Subcutaneous preadipocyte (primary cell): ENCODE measurements at places on chromosomes 11 and 22. TPM values are rescaled to one million over a fixed set of nuclear protein-coding genes. Genes with fewer than 3 reads are reported as not detected.

The PRG2 gene
- total RNA-seq, result not detected in 2 replicates

The TTC36 gene
- 0.20 TPM in 1 of 2 replicates, not detected in the other for total RNA-seq

The DEFB131B gene
- total RNA-seq, result not detected in 2 replicates

The BTG4 gene
- not detected in 2 replicates for total RNA-seq

The PRDM11 gene
- 2.5 and 3.7 TPM in 2 replicates for total RNA-seq

The TMEM218 gene
- 21.5 and 25.7 TPM in 2 replicates for total RNA-seq

The CSF2RB gene
- total RNA-seq, result not detected in 2 replicates

The CYP2D6 gene
- total RNA-seq, result 0.20 and 0.37 TPM in 2 replicates

The MRGPRX3 gene
- not detected in 2 replicates for total RNA-seq

The HTR3A gene
- total RNA-seq, result not detected in 2 replicates

The EFCAB6 gene
- total RNA-seq, result 1.6 and 2.6 TPM in 2 replicates

The IGSF9B gene
- total RNA-seq, result 0.20 and 0.37 TPM in 2 replicates

The CLDN5 gene
- 0.37 TPM in 1 of 2 replicates, not detected in the other for total RNA-seq

The GUCD1 gene
- total RNA-seq, result 168 and 194 TPM in 2 replicates

The ELFN2 gene
- 0.59 TPM in 1 of 2 replicates, not detected in the other for total RNA-seq

The C22orf31 gene
- not detected in 2 replicates for total RNA-seq

The PNPLA5 gene
- not detected in 2 replicates for total RNA-seq

The RIMBP3C gene
- total RNA-seq, result 0.39 and 1.1 TPM in 2 replicates

The RIBC2 gene
- 1.1 and 1.4 TPM in 2 replicates for total RNA-seq

The CRYAB gene
- total RNA-seq, result 6.5 and 29.8 TPM in 2 replicates

The OR52A1 gene
- not detected in 2 replicates for total RNA-seq

The BEST1 gene
- total RNA-seq, result 4.1 and 4.8 TPM in 2 replicates

The PIWIL4 gene
- total RNA-seq, result 1.8 TPM in 2 replicates

The BATF2 gene
- total RNA-seq, result 0.37 and 0.98 TPM in 2 replicates

The FOLR3 gene
- total RNA-seq, result 0.39 and 1.1 TPM in 2 replicates

The TIMM10 gene
- 30.9 and 33.4 TPM in 2 replicates for total RNA-seq

The WNT7B gene
- total RNA-seq, result 0.39 TPM in 1 of 2 replicates, not detected in the other

The DLG2 gene
- total RNA-seq, result 0.98 and 1.5 TPM in 2 replicates

The HBB gene
- total RNA-seq, result not detected in 2 replicates

The VSIG10L2 gene
- total RNA-seq, result not detected in 2 replicates

The MMP26 gene
- total RNA-seq, result not detected in 2 replicates

The DCHS1 gene
- 0.37 and 0.78 TPM in 2 replicates for total RNA-seq

The TSPAN18 gene
- total RNA-seq, result not detected in 2 replicates

The RAG1 gene
- total RNA-seq, result 0.20 and 0.37 TPM in 2 replicates

The PGA5 gene
- total RNA-seq, result 0.37 and 0.39 TPM in 2 replicates

The PATE2 gene
- total RNA-seq, result 0.20 and 0.37 TPM in 2 replicates

The MUC2 gene
- total RNA-seq, result not detected in 2 replicates

The APOL1 gene
- total RNA-seq, result 3.1 and 10.3 TPM in 2 replicates

The MRPL23 gene
- total RNA-seq, result 106 and 132 TPM in 2 replicates

The CD3E gene
- total RNA-seq, result not detected in 2 replicates

The ETS1 gene
- total RNA-seq, result 33.1 and 63.9 TPM in 2 replicates

The TMEM191B gene
- 0.39 and 1.5 TPM in 2 replicates for total RNA-seq

The OTOG gene
- total RNA-seq, result not detected in 2 replicates

The RAB36 gene
- 5.5 and 7.2 TPM in 2 replicates for total RNA-seq
